Subcutaneous preadipocyte (primary cell): ENCODE measurements at places on chromosomes 6 and 20. TPM values are rescaled to one million over a fixed set of nuclear protein-coding genes. Genes with fewer than 3 reads are reported as not detected.

Gene HLA-DMA
- 1.4 and 1.8 TPM in 2 replicates for total RNA-seq

Gene FAM209B
- not detected in 2 replicates for total RNA-seq

Gene PPP1R3G
- 1.6 and 1.8 TPM in 2 replicates for total RNA-seq

Gene TRMT11
- total RNA-seq, result 19.5 and 21.7 TPM in 2 replicates

Gene KIF25
- not detected in 2 replicates for total RNA-seq

Gene LPA
- total RNA-seq, result not detected in 2 replicates
